ENCODE measurements at places on chromosomes 6 and 20.

- DNase-seq = no peak
Measured at GRCh38 chr6:13788820-13789219, 25.5 kb downstream of the MCUR1 start.

DNA sequence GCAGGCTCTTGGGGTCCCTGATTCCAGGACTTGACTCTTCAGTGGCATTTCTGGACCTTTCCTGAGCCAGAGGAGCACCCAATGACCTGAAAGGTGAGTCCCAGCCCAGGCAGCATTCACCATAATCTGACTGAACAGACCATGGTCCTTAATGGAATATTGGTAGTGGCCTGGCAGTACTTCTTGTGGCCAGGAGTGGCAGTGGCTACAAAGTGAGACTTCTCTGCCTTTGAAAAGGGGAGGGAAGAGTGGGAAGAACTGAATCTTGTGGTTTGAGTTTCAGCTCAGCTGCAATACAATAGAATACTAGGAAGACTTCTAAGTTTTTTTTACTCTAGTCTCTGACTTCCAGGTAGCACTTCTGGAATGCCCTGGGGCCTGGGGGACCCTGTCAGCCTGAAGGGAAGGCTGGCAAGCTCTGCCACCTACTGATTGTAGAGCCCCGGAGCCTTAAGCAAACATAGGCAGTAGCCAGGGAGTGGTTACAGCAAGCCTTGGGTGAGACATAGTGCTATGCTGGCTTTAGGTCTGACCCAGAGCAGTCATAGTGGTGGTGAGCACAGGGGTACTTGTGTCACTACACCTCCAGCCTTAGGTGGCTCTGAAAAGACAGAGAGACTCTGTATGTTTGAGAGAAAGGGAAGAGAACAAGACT, 674.2 kb upstream of the MANEA start:
- DNase-seq = no peak

DNA sequence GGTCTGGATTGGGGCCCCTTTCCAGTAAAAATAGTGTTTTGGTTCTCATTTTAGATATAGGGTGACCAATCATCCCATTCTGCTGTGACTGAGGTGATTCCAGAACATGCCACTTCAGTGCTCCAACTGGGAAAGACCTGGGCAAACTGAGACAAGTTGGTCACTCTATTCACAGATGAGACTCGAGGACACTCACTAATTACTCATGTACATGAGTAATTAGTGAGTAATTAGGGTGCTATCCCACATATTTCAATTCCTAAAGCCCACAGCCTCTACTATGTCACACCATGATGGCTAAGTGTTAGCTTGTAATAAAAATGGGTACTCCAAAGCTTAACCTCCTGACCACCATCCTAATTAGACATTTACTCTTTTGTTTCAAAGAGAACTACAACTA, 86.0 kb downstream of the CBLN4 start:
- no peak for DNase-seq

DNA sequence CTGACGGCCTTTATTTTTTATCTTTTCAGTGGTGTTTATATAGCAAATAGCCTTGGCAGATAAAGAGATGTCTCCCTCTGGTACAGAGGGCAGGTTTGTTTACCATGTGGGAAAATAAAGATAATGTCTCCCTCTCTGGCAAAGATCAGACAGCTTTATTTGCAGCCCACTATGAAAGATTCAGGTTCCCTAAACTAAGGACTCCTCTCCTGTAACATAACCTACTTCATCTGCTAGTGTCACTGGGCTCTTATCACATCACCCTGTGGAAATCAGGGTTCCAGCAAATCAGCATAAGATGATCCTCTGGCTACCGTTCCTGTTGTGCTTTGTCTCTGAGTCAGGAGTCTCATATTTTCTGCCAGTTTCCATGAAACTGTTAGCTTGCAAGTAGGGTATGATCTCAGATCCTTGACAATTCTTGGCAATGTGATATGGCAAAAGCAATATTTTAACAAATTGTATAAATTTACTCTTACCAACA, 3.1 kb downstream of the FBXL4 start:
- no peak for DNase-seq

GRCh38 chr6:53659458-53659857, 6.1 kb downstream of the KLHL31 start:
- no peak for DNase-seq

DNA sequence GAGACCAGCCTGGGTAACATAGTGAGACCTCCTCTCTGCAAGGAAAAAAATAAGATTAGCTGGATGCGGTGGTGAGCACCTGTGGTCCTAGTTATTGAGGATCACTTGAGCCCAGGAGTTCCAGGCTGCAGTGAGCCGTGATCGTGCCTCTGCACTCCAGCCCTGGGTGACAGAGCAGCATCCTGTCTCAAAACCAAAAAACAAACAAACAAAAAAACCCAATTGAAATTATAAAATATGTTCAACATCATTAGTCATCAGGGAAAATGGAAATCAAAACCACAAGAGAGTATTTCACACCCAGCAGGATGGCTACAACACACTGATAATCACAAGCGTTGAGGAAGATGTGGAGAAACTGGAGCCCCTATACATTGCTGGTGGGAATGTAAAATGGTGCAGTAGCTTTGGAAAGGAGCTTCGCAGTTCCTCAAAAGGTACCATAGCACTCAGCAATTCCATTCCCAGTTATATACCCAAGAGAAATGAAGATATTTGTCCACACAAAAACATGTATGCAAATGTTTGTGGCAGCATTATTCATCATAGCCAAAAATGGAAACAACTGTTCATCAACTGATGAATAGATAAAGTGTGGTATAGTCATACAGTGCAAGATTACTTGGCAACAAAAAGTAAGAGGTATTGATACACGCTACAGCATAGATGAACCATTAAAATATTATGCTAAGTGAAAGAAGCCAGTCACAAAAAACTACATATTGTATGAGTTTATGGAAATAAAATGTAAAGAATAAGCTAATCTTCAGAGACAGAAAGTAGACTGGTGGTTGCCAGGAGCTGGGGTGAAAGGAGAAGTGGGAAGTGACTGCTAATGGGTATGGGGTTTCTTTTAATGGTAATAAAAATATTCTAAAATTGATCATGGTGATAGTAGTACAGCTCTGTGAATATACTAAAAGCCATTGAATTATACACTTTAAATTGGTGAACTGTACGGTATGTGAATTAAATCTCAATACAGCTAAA, 38.7 kb upstream of the RIPOR2 start:
- DNase-seq = no peak

GRCh38 chr6:162244031-162244430, 483.5 kb downstream of the PRKN start:
- DNase-seq = no peak

DNA sequence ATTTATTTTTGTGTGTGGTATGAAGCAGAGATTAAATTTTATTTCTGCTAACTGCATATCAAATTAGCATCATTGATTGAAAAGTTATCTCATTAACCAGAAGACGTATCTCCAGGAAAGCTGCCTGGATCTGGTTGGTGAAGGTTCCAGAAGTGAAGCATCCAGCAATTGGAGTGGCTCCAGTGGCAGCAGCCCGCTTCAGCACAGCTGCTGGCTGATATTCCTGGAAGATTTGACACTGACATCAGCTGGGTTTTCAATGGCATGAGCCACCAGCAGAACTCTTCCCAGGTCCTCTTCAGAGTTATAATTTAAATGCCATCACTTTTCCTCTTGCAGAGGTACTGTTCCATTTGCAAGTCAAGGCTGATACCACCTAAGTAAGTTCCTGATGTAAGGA, 363.5 kb downstream of the BCKDHB start:
- no peak for DNase-seq

Measured in T-cell (primary cell).